ENCODE measurements at places on chromosomes 7 and 10. TPM values are rescaled to one million over a fixed set of nuclear protein-coding genes. Genes with fewer than 3 reads are reported as not detected.

DNA sequence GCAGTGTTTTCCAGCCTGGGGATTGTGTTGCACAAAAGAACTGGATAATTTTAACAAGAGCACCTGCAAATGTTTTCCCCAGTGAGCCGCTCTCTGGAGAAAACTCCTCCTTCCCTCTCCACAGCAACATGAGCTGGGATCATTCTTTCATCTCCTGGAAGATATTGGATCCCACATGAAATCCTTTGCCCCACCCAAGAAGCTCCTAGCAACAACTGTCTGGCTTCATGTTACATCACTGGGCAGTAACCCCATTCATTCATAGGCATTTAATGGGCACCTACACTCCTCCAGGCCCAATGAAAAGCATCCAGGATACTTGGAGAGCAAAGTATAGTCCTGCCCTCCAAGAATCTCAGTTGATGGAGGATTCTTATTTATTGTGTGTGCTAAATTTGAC is 27.2 kb downstream of the LSM5 start:
- no peak for DNase-seq

DNA sequence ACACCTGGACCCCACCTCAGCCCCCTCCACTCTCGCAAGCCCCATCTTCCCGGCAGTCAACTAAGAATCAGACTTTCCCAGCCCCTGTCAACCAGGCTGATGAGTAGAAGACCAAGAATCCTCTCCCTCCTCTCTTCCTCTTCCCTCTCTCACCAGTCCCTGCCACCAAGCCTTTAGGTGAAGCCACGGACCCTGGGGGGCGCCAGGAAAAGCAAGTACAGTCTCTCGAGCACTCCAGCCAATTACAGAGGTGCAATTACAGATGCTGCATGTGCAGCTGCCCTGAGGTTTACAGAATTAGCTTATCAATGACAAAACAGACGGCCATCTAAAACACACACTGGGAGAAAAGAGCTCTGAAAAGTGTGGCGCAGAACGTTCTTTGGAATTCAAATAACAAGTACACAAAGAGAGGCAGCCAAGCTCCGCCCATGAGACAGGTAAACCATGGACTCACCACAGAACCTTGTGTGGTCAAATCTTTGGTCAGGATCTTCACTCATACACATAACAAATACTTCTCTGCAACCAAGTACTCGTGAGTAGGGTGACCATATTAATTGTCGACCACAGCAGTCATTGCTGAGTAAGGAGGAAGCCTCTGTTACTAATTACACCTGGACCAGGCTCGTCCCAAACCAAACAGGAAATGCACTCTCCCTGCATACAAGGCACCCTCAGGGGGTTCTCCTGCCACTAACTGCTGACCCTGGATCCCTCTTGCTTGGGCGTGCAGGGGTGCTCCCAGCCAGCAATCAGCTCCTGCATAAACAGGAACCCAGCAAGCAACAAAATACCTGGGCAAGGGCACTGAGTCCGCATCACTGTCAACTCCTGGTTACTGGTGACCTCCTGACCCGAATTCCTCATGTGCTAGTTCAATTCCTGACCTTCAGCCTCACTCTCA is 189.2 kb downstream of the FAM107B start:
- DNase-seq: no peak

GRCh38 chr10:43953672-43954071 is 305.0 kb upstream of the ZNF32 start:
- no peak for DNase-seq

DNA sequence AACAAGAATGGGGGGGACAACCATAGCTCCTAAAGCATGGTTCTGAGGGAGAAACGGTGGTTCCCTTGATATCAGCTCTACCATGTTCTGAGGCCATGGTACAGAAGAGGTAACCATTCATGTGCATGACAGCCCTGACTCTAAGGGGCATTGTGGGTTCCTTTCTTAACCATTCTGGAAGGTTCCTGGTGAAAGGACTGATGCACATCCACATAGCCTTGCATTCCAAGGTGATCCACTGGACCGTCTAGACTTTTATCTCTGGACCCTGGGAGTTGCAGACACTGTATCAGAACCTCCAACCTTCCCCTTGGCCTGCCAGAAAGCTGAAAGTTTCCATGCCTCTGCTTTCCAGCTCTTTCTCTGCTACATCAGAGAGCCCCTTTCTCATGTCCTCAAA is 344.3 kb downstream of the KCNMA1 start:
- DNase-seq: no peak

Gene TAS2R3
- 0.41 TPM for polyA plus RNA-seq

Gene AQP1
- polyA plus RNA-seq: 195 TPM

Gene PLOD3
- polyA plus RNA-seq: 50.0 TPM

Measured in right renal pelvis (tissue), 4 donors.